ENCODE measurements at places on chromosomes 2 and 18.

DNA sequence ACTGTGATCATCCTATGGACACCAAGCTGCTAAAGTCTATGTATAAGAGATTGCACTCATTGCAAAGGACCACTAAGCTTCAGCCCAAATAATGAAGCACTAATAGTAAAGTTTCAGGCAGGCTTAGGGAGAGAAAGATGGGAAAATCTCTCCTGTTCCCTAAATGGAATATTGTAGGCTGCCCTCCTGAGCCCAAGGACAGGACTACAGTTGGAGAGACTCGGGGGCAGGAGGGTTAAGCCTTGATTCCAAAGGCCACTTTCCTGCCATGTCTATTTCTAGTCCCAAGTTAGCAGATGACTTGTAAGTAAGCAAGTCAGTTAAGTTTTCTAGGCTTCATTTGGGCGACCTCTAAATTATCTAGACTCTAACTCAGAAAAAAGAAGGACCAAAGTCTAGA lies 9.0 kb downstream of the TMEM247 start:
- DNase-seq = no peak

DNA sequence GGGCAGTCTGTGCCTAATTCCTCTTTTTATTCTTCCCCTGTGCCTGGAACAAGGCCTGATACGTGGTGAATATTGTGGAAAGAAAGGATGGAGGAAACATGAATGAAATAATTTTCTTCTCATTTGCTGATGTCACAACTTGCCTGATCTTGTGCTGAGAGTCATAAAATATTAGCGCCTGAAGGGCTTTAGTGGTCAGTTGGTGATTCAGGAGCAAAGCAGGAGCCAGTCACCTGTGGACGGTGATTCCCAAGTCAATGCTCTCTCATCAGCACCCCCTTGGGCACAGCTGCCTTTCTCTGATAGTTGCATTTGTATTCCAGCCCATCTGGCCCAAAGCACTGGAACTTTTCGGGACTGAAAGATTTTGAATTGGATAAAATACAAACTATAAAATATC lies 502.6 kb upstream of the RAB12 start:
- DNase-seq = no peak

- DNase-seq = no peak
These were observed 163.4 kb upstream of the RASGRP3 start for GRCh38 chr2:33313039-33313438.

DNA sequence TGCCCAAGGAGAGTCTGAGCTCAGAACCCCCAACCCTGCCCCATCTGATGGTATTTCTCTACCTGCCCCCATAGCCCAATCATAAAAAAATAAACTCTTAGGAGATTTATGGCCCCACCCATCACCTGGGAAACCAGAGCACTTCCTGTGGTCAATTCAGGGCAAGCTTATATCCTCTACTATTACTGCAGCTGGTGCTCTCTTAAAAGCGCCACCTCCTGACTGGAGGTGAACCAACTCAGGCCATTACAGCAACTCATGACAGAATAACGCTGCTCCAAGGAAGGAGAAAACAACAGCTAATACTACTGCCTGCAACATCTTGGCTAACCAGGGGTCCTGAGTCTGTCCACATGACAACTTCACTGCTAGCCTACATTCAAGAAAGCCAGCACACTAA lies 195.7 kb downstream of the MTCL1 start:
- no peak for DNase-seq
